ENCODE measurements at places on chromosomes 6 and 20.

GRCh38 chr20:62085206-62085605, 19.5 kb upstream of the TAF4 start:
- DNase-seq: no peak

DNA sequence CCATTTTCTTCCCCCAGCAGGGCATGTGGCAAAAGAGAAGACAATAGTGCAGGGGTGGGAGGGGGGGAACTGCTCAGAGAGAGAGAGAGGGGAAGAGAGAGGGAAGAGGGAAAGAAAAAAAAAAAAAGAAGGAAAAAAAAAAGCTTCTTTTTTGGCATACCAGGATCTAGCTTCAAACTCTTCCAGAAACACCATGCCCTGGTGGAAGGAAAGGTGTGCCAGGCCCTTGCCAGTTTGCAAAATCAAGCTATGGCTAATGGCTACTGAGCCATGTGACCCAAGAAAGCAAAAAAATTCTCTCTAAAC, 326 bp downstream of the ZMYND8 start:
- DNase-seq: no peak

GRCh38 chr6:122654012-122654411, 43.8 kb downstream of the PKIB start:
- DNase-seq: no peak

GRCh38 chr6:43242908-43243663, at the start of gene TTBK1:
Gene TTBK1 (plus strand): TSS chr6:43243481. CDS start chr6:43246661, 3,180 bp downstream.
- DNase-seq: no peak

- no peak for DNase-seq
Measured at GRCh38 chr6:136466777-136467176, 83.4 kb downstream of the MAP7 start.

GRCh38 chr6:332671-333070, 40.4 kb downstream of the DUSP22 start:
- no peak for DNase-seq

- DNase-seq: no peak
Measured at GRCh38 chr6:32337186-32337805, 34.4 kb downstream of the TSBP1 start.

DNA sequence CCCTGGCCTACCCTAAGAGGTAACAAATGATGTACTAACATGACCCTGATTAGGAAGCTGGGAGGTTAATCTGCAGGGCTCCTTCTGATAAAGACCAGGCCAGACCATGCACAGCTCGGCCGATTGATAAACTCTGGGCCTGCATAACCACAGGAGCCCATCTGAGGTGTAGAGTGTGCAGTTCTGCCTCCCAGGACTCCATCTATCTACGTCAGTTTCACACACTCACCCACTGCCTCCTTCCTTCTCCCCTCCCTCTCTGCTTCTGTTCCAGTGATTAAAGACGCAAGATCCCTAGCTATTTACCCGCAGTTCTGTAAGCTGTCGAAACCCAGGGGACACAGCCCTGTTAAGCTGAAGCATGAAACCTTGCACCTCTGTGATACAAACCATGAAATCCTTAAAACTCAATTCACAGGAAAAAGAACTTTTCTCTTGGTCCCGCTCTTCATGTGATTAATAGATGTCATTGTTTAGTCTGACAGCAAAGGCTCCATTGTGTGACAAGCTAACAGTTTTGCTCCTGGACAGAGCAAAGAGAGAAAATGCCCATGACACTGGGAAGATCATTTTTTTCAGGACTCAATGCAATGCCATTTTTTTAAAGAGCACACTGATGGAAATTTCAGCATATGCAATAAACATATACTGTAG, 470.6 kb downstream of the MAFB start:
- DNase-seq: no peak

All from smooth muscle cell of the brain vasculature (primary cell).